ENCODE measurements at places on chromosomes 5 and 9.

GRCh38 chr9:110112792-110113191 is 95.2 kb downstream of the C9orf152 start:
- no peak for DNase-seq

DNA sequence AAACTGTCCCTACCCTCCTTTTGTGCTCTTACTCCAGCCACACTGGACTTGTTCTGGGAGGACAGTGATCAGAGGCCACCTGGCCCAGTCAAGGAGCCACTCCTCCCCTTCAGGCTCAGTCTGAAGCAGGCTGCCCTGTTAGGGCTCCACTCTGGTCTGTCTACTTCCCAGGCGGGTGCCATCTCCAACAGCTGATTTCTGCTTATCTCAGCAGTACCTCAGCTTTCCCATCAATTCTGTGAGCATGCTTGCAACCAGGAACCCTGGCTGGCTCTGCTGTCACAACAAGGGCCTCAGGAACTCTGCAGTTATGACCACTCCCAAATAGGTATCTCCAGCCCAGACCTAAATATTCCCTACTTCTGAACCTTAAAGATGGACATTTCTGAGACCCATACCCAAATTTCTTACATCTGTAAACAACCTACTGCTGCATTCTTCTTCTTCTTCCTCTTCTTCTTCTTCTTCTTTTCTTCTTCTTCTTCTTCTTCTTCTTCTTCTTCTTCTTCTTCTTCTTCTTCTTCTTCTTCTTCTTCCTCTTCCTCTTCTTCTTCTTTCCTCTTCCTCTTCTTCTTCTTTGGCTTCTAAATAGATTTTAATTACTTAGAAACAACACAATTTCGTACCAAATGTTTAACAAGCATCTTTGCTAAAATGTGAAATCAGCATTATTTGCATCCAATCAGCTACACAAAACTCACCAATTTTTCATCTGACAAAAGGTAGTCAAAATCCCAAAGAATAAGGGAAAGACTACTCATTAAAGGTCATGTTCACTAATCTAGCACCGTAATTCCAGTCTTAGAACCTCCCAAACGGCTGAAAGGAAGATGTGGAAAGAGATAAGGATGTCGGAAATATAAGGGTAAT is 13.6 kb upstream of the SLC22A4 start:
- DNase-seq = no peak

GRCh38 chr5:137808503-137809135 is 54.5 kb upstream of the HNRNPA0 start:
- no peak for DNase-seq

- no peak for DNase-seq
Observed at GRCh38 chr5:112948458-112948857, 26.4 kb upstream of the REEP5 start.

DNA sequence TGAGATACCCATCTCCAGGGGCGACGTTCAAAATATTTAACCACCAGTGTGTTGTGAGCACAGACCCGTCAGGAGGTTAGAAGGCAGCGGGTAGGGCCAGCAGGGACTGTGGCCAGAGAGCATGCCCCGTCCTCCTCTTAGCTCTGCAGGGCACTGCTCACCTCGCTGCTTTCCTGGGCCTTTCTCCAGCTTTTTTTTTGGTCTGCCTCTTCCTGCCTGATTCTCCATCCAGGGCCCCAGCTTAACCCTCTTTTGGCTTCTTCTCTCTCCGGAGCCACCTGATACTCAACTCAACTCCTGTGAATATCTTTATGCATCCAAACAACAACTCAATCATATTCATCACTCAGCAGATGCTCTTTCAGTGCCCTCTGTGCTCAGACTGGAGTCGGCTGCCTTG is 44.0 kb downstream of the TMOD1 start:
- no peak for DNase-seq
